ENCODE measurements at places on chromosomes 2 and 18. TPM values are rescaled to one million over a fixed set of nuclear protein-coding genes. Genes with fewer than 3 reads are reported as not detected.

UGT1A5 gene
- total RNA-seq, result not detected

CTAGE1 gene
- total RNA-seq, result not detected

TGFA gene
- total RNA-seq, result 7.5 TPM

ZNF385B gene
- 18.2 TPM for total RNA-seq

SANBR gene
- 98.6 TPM for total RNA-seq

TANC1 gene
- total RNA-seq, result 16.0 TPM

GPR45 gene
- 0.94 TPM for total RNA-seq

BIN1 gene
- 67.9 TPM for total RNA-seq

IL36B gene
- total RNA-seq, result not detected

WIPF1 gene
- 3.8 TPM for total RNA-seq

C2orf81 gene
- total RNA-seq, result 1.6 TPM

PHOSPHO2 gene
- 21.3 TPM for total RNA-seq

DNAJC5G gene
- not detected for total RNA-seq

ACMSD gene
- not detected for total RNA-seq

SERPINB12 gene
- not detected for total RNA-seq

PCARE gene
- total RNA-seq, result not detected

MTIF2 gene
- total RNA-seq, result 21.0 TPM

LIMS2 gene
- total RNA-seq, result 2.5 TPM

SUCLG1 gene
- 108 TPM for total RNA-seq

CNDP2 gene
- 55.1 TPM for total RNA-seq

RBMS1 gene
- 13.8 TPM for total RNA-seq

TMEM37 gene
- not detected for total RNA-seq

GPR35 gene
- 2.5 TPM for total RNA-seq

RBM44 gene
- total RNA-seq, result 4.1 TPM

NTSR2 gene
- total RNA-seq, result not detected

PLEK gene
- 0.94 TPM for total RNA-seq

MATN3 gene
- total RNA-seq, result 1.3 TPM

CIB4 gene
- total RNA-seq, result not detected

RFX8 gene
- not detected for total RNA-seq

CELF4 gene
- 62.9 TPM for total RNA-seq

SPR gene
- 1.3 TPM for total RNA-seq

EGR4 gene
- total RNA-seq, result not detected

CHRNA1 gene
- total RNA-seq, result not detected

SLC5A7 gene
- 1.3 TPM for total RNA-seq

CXCR2 gene
- not detected for total RNA-seq

GAL3ST2 gene
- 1.3 TPM for total RNA-seq

GNAL gene
- 59.8 TPM for total RNA-seq

IL1A gene
- total RNA-seq, result not detected

LIPG gene
- 25.7 TPM for total RNA-seq

UPP2 gene
- 3.1 TPM for total RNA-seq

UGT1A6 gene
- total RNA-seq, result not detected

SNRNP27 gene
- total RNA-seq, result 58.2 TPM

TNFAIP6 gene
- not detected for total RNA-seq

BAZ2B gene
- total RNA-seq, result 251 TPM

GKN1 gene
- total RNA-seq, result not detected

CRYGD gene
- not detected for total RNA-seq

TUBA4B gene
- total RNA-seq, result not detected

TGIF1 gene
- total RNA-seq, result 17.2 TPM
